ENCODE measurements at places on chromosomes 3 and 15.
A peak's percentile ranks its signal among the peaks of the same experiment; 100 is the strongest.

- DNase-seq: no peak
Observed at GRCh38 chr3:15289661-15290060, 42.7 kb downstream of the SH3BP5 start.

DNA sequence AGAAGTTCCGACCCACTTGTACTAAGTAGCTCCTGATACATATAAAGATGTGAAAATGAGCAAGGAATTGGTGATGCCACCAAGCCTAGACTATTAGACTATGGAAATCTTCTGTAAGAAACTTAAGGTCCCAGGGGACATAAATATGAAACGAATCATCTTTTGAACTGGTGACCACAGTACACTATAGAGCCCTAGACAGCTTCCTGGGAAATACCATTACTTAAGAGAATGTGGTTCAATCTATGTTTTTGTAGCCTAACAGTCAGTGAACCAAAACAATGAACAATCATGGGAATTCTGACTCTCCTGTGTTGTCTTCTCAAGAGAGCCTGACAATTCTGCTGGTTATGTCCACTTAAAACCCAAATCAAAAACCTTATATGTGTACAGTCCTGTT is 191.6 kb downstream of the GREM1 start:
- DNase-seq: no peak

DNA sequence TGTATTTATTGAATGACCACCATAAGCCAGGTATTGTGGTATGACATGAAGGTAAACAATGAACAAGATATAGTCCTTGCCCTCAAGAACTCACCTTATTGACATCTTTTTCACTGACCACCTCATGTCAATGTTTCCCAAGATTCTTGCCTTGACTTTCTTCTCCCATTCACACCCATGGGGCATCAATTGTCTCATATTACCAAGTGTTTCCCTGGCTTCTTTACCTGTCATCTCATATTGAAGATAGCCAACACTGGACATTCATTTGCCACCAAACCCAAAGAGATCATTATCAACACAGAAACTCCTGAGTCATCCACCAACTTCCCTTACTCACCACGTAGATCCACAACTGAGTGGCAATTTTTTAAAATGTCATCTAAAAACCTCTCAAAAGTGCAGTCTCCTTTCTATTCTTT is 2.2 kb downstream of the EFHB start:
- DNase-seq: no peak

GRCh38 chr15:39472621-39473297 is 108.1 kb upstream of the THBS1 start:
- DNase-seq: peak; percentile 34

DNA sequence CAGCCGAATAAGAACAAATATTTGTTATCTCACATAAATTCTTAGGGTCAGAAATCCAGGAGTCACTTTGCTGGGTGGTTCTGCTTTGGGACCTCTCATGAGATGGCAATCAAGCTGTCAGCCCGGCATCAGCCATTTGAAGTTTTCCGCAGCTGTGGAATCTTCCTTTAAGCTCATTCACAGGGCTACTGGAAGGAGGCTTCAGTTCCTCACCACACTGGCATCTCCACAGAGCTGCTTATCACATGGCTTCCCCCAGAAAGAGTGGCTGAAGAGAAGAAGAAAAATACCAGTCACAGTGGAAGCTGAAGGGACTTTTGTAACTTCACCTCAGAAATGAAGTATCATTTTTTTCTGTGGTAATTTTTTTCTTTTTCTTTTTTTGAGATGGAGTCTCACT is 267.7 kb downstream of the CHL1 start:
- DNase-seq: no peak

DNA sequence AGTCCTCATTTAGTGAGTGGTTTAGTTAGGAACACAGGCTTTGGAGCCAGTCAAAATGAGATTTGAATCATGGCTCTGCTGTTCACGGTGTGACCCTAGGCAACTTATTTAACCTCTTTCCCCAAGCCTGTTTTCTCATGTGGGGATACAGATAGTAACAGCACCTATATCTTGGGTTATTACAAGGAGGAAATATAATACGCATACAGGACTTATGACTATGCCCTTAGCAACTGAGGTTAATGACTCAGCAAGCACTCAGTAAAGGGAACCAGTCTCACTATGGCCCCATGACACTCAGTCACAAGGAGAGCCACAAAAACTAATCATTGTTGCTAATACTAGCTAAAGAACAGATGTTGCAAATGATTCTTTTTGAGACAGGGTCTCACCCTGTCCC is 45.9 kb downstream of the SUMF1 start:
- no peak for DNase-seq

DNA sequence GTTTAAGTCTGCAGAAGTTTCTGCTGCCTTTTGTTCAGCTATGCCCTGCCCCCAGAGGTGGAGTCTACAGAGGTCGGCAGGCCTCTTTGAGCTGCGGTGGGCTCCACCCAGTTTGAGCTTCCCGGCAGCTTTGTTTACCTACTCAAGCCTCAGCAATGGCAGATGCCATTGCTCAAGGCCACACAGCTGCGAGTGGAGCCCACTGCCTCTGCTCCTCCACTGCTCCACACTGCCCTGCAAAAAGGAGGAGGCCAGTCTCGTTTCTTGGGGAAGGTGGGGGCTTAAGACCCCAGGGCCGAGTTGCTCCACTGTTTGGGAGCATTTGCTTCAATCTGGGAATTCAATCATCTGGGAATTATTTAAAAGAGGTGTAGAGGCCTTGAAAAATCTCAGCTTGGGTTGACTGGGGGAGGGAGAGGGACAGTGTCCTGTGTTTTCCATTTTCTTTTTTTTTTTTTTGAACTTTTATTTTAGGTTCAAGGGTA is 144.6 kb upstream of the MEF2A start:
- no peak for DNase-seq

- no peak for DNase-seq
Observed at GRCh38 chr15:67479781-67480505, 41.0 kb upstream of the C15orf61 start.

- DNase-seq: no peak
Observed at GRCh38 chr3:134057006-134057653, 27.4 kb upstream of the SLCO2A1 start.

DNA sequence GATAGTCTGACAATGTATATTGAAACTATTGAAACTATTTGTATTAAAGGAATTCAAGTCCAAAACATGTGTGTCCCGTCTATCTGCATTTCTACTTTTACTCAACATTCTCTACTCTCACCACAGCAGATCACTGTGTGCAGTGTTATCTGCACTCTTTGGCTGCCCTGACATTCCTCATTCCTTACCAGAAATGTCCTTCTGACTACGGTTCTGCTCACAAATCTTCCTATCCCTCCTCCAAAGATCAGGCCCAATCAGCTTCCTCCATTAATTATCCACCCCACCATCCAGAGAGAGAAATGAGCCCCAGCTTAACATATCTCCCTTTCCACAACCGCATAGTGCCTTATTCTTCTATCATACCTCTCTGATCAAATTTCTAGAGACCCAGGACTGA is 94.7 kb downstream of the TBL1XR1 start:
- no peak for DNase-seq

DNA sequence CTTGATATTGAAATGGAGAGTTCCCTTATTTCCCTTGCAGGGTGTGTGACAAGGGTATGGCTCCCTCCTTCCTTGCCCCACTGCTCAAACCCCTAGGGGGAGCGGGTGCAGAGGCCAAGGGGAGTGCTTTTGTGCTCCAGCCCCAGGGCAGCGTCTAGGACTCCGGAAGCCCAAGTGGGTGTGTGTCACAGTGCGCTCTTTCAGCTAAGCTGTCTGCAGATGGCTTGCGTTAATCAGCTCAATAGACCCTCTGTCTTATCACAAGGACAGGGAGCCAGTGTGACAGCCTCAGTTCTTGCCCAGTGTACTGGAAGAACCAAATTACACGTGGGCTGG is 523.6 kb upstream of the LMCD1 start:
- DNase-seq: peak; percentile 90

DNA sequence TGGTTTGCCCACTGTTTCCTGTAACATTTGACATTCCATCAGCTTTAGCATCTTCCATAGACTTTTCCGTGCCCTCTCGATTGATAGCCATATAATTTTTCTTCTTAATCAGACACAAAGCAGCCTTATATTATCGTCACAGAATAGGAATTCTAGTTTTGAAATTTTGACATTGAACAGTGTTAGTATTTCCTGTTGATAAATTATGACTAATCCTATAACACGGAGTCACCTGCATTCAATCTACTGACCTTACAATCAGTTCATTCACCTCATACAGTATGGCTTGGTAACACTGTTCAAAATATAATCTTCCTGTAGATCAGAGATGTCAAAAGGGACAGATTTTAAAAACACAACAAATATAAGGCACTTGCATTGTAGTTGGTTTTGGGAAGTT is 423.7 kb downstream of the C3orf38 start:
- no peak for DNase-seq

All from retina (tissue), 1 donor.